ENCODE measurements at places on chromosomes 3 and 15.
A peak's percentile ranks its signal among the peaks of the same experiment; 100 is the strongest.

DNA sequence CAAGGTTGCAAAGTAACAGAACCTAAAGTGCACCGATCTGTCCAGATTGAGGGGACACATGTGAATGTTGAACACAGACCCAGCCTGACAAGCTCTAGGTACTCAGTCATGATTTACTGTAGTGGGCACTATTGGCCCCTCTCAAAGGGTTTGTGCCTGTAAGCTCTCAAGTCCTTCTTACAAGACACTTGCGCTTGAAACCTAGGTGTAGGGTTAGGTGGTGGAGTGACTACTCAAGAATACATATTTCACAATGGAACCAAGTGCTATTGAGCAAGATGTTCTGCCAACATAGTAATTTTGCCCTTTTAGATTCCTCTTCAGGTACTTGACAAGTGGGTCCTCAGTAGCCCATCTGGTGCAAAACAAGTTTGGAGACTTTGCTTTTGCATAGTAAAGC, 169.9 kb downstream of the AKAP13 start:
- DNase-seq, result no peak

- no peak for DNase-seq
Measured at GRCh38 chr3:158443632-158444031, 127.4 kb upstream of the MLF1 start.

- DNase-seq, result no peak
Measured at GRCh38 chr3:189914799-189915198, 205.9 kb downstream of the P3H2 start.

DNA sequence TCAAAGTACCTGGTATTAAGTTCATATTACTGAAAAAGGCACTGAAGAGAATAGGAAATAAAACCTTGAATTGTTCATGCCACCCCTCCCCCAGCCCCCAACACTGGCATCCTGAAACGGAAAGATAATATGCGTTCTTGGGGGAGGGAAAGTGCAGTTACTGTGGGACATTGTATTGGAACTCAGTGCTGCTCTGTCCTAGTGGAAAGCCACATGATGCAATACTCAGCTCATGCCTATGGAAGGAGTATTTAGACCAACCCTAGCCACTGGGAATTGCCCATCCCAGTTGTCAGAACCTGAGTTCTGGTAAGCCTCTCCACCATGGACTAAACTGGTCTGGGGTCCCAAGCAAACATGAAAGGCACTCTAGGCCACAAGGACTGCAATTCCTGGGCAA, 680.8 kb upstream of the BCHE start:
- no peak for DNase-seq

DNA sequence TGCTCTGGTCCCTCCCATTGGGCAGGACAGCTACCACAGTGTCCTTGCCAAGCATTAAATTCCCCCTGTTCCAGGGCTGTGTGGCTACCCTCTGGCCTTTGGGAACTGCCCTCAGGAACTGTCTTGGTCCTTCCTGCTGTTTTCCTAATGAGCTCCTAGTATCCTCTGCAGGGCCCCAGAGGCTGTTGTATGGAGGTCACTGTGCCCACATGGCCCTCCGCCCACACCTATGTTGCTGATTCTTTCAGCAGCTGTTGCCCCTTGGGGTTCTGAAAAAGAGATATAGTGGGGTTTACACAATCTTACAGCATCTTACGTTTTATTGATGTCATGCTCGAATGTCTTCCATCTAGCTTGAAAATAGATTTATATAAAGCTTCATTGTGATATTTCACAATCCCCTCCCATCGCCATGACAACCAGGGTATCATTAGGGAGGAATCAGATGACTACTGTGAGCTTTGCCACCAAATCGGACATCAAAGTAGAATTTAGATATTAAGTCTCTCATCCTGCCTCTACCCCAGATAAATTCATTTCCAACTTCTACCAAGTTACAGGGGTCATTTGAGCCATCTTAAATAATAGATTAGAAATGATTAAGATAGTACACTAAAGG, 97.1 kb upstream of the NR2E3 start:
- DNase-seq, result no peak

- DNase-seq, result no peak
Measured at GRCh38 chr3:110944782-110945181, 126.8 kb upstream of the NECTIN3 start.

DNA sequence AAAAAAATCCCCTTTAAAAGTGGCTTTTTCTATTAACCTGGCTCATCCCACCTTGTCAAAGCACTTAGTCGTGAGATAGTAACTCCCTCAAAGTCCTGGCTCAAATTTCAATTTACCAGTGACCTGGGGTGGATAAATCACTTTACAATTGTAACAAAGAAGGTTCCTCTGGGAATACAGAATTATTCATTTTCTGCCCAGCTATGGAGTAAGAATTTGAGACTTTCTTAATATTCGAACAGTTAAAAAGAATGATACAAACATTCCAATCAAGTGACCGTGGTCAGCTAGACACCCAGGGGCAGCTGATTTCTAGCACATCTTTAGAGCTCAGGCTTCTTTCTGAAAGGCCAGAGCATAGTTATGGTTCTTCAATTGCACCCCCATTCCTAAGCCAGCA, 291.0 kb upstream of the TGFBR2 start:
- DNase-seq, result no peak

GRCh38 chr15:94587113-94587512, 355.8 kb downstream of the MCTP2 start:
- no peak for DNase-seq

GRCh38 chr3:12708584-12709192, 44.8 kb upstream of the RAF1 start:
- no peak for DNase-seq

- no peak for DNase-seq
Measured at GRCh38 chr3:186839874-186840641, 2.5 kb upstream of the ADIPOQ start.

GRCh38 chr3:197256836-197257444, 41.5 kb downstream of the DLG1 start:
- DNase-seq, result peak; percentile 13

DNA sequence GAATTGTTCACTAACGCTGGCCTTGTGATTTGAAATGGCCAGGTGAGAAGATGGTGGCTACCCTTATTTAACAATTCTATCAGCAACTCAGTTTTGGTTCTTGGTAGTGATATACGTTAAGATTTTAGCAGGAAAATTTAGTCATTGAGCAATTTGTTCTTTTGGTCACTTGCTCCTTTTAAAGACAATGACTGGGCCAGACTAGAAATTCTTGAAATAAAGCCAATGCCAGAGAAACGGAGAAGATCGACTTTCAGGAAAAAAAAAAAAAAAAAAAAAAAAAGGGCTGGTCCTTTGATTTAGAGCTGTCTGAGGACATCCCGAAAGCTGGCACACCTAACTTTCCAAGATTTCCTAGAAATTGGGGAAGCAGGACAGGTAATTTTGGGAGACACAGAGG, 178.5 kb downstream of the FNDC3B start:
- no peak for DNase-seq

DNA sequence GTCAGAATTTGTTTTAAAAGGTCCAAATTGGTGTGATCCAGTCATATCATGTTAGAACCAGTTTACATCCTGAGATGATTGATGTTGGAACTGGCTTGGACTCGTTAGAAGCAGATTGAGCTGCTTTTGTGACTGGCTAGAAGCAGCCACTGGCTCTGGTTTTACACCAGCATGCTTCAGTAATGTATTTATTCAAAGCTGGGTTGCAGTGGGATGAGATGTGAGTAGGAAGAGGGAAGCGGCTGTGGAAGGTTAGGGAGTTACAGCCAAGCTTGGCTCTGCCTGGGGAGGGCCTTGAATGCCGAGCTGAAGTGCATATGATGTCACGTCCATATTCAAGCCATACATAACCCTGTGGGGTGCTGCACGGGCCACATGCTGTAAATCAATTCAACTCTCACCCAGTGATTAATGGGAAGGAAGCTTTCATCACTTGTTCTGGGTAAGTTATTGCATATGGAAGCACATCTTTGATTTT, 104.0 kb upstream of the SMAD3 start:
- DNase-seq, result no peak

DNA sequence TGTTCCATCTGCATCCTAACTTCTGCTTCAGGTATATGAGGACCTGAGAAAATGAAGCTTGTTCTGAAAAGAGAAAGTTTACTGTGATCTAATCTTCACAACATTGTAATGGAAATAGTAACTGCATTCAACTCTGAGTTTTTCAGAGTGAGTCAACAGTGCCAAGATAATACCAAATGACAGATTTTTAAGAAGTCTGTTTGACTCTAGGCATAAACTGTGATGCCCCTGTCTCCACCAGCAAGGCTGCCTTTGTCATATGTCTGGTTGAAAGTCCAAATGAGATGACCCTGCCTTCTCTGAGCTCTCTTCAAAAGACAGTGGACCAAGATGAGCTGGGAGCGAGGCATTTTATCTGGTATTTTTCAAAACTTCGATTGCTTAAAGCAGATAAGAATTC, 44.8 kb upstream of the B3GNT5 start:
- DNase-seq, result no peak

- no peak for DNase-seq
Measured at GRCh38 chr3:120425572-120426250, 25.1 kb downstream of the FSTL1 start.

Measured in NCI-H2081 treated with DMSO at 0.1 percent for 48 hours (cell line).